ENCODE measurements at places on chromosomes 7 and 10.

- no peak for DNase-seq
Measured at GRCh38 chr10:62627983-62628382, 176.5 kb upstream of the ADO start.

DNA sequence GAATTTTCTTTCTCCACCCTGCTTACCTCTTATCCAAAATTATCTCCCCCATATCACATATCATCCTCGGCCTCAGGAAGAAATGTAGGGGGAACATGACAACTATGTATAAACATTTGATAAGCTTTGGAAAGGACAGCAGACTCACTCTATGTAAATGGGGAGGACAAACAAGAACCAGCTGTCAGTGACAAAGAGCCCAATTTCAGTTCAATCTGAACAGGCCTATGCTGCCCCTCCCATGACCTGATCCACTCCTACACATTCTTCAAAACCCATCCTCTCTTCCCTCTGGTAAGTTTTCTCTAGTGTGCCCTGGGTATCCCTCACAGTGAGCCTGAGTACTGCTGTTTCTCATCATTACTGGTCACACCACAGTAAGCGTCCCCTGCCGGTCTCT, 20.8 kb downstream of the FZD9 start:
- DNase-seq = no peak

DNA sequence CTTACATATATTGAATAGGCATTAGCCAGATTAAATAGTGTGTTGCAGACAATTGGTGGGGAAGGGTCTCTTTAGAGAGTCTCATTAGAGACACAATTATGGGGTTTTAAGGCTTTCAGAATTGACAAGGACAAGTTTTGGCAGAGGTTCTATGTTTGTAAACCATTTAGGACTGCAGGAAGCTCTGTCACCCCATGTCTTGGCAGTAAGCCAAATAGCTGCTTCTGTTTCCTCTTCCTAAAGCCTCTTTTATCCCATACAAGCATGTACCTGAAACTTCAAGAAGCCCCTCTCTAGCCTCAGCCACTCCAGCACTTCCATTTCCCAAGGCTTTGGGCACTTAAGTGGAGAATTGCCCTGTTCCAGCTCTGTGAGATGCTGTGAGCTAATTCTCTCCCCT, 21.8 kb upstream of the LRRC4 start:
- DNase-seq = no peak

GRCh38 chr10:80949785-80950184, 412.1 kb downstream of the SH2D4B start:
- no peak for DNase-seq

DNA sequence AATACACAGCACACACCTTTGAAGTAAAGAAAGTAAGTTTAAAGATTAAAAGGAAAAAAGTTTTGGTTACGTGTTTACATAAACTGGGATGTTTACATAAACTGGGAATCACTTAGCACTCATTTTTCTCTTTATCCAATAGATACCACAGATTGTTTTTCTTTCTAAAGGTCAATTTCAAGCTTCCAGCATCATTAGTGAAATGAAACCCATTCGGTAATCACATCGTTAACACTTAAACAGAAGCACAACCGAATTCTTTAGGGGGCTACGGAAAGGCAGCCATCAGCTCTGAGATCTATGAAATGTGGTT, 1.1 kb downstream of the ODAD2 start:
- no peak for DNase-seq

DNA sequence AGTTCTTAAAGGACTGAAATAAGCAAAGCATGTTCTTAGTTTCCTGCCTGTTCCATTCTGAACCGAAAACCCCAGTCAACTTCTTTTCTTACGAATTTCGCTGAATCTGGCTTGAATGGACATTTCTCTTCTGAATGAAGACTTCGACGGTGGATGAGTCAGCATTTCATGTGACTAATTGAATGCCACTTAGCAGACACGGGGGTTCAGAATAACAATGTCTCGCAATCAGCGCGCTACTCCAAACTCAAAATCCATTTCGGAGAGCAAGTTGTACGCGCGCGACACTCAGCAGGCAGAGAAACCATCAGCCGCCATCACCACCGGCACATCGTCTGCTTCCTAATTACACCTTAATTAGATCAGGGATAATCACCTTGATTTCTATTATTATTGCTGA, 239.0 kb upstream of the KLF6 start:
- DNase-seq = no peak

GRCh38 chr10:14240253-14241189, 90.2 kb downstream of the FRMD4A start:
- no peak for DNase-seq

GRCh38 chr7:98287486-98287959, 6.0 kb downstream of the BRI3 start:
- no peak for DNase-seq

- DNase-seq = no peak
Measured at GRCh38 chr10:1543596-1543995, 193.7 kb downstream of the ADARB2 start.

DNA sequence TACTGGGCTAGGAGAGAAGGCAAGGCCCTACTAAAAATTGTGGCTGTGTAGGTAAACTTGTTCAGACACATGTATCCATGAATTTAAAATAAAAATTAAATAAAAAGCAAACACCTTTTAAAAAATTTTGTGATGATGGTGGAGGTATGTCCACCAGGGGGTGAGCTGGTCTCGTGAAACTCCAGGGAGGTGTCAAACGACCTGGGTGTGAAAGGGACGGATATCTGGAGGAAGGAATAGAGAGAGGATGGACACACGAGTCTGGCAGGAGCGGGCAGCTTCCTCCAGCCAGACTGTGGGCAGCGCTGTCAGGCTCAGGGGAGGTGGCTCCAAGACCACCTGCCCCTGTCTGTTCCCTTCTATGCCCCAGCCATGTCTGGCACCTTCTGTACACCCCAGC, 34.8 kb upstream of the DMBT1 start:
- no peak for DNase-seq
